ENCODE measurements at places on chromosomes 6 and 20.

DNA sequence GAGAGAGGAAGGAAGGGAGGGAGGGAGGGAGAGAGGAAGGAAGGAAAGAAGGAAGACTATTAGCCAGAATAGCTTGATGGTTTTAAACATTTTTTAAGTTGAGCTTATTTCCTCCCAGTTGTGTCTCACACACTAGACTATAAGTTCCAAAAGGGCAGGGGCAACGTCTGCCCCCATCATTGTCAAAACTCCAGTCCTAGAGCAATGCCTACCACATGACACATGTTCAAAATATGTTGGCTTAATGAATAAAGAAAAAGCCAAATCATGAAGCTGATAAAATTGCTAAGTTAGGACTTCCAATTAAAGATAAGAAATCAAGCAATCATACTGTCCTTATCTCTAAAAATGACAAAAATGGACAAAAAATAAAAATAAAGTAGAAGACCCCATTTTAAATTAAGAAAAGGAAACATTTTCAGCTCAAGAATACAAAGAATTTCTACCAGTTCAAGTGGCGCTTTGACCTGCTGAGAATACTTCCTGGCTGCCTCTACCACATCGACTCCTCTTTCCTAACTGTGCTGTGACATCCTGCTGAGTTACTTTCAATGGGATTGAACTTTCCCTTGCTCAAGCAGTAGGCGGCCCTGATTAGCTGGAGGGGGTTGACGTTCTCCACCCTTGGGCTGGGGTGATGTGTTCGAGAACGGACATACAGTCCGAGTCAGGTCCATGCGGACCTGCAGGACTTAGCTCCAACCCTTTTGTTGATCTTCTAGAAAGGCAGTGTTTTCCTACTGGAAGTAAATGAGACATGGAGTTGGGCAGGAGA is 283.9 kb upstream of the FOXQ1 start:
- no peak for DNase-seq

DNA sequence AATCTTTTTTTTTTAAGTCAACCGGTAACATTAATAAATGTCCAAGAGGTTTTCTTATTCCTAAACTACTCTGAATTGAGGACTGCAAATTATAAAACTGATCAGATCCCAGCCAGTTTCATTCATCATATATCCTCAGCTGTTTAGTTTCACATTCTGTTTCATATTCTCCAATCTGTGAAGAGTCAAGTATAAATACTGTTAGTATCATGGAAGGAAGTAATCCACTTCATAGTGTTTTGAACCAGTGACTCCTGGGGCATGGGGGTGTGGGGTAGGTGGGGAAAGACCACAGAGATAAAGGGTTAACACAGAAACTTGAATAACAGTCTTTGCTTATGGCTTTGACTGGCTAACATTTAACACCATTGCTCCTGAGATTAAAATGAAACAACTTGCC is 69.9 kb downstream of the FYN start:
- no peak for DNase-seq

DNA sequence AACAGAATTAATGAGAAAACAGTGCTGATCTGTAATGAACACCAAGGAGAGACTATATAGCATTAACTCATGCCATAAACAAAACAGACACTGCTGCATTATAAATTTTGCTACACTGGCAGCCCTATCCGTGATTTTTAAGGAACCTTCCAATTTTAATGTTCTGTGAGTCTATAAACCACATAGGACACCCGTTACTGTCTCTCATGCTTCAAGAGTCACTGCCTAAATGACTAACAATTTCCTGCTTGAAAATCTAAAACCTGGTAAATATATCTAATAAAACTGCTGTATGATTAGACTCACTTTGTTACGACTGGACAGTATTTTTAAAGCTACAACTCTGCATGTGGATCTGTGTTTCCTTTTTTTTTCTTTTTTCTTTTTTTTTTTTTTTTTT is 8.7 kb downstream of the CHD6 start:
- DNase-seq: no peak

DNA sequence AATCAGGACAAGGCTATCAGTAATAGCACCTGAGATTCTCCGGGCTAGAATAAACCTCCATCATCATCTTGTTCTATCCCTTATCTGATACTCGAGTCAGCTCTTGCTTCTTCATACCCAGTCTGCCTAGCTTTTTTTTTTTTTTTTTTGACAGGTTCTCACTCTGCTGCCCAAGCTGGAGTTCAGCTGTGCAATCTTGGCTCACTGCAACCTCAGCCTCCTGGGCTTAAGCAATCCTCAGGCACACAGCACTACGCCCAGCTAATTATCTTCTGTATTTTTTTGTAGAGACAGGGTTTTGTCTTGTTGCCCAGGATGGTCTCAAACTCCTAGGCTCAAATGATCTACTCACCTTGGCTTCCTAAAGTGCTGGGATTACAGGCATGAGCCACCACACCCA is 19.5 kb downstream of the SRSF6 start:
- no peak for DNase-seq

- DNase-seq: no peak
These were observed 9.7 kb downstream of the BACH2 start for GRCh38 chr6:90286884-90287488.

GRCh38 chr6:127956260-127956888 is 55.5 kb upstream of the THEMIS start:
- no peak for DNase-seq

- DNase-seq: no peak
These were observed 31.2 kb downstream of the KCNQ5 start for GRCh38 chr6:72653026-72653425.

DNA sequence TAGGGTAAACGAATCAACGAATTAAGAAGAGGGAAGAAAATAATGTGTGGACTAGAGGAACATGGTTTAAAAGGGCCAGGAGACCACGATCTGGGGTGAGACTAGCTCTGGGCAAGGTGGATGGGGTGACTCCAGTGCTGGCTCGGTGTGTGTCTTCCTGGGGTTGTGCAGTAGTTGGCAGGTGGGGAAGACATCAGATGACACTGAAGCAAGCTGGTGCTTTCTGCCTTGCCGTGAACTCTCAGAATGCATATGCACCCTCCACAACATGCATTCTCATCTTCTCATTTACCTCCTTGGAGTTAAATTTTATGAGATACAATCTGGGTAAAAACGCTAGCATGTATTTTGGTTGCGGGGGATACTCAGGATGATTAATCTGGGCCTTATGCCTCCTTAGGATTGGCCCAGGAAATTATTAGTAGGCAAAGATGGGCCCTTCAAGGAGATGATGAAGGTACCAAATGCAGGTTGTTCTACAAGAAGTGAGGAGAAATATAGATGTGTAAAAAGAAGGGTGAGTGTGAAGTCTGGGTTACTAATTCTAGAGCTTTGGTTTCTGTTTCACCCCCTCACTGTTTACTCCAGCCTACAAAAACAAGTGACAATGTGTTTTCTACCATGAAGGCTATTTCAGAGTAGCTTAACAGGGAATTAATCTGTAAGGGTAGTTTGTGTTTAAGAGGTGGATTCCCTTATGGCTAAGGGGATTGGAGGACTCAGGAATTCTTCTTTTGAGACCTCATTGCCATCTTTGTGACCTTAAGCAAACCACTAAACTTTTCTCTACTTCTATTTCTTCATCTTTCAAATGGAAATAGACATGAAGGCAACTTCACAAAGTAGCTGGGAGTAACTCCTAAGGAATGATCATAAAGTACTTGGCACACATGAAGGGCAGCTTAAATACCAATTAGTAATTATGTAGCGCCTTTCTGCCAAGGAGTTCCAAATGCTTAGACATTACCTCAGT is 71.0 kb upstream of the SUPT3H start:
- no peak for DNase-seq

DNA sequence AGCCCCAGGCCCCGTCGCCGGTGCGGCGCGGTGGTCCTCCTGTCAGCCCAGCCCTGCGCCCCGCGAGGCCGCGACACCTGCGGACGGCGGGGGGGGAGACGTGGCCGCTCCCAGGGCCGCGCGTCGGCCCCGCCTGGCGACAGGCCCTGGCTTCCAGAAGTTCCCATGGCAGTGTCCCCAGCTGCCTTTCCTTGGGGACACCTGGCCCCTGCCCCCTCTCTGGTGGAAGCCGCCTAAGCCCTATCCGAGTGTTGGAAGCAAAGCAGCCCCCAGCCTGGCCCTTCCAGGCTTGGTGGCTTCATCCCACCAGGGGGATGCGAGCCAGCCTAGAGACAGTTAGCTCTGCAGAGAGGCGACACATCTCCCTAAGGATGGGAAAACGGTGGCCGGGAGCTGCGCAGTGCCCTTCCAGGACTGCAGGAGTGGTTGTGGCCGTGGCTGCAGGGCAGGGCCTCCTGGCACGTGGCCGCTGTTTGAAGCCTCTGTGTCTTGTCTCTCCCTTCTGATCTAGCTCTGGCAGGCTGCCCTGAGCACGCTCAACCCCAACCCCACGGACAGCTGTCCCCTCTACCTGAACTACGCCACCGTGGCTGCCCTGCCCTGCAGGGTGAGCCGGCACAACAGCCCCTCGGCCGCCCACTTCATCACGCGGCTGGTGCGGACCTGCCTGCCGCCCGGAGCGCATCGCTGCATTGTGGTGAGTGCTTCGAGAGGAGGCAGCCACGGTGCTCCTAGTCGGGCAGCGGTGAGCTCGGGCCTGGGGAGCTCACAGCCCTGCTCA is 816 bp downstream of the NPEPL1 start:
- no peak for DNase-seq

GRCh38 chr6:113960795-113961194 is 10.2 kb downstream of the HDAC2 start:
- no peak for DNase-seq

GRCh38 chr6:73515204-73515655 is 5.6 kb downstream of the EEF1A1 start:
- no peak for DNase-seq
